ENCODE measurements at places on chromosomes 5 and 9. TPM values are rescaled to one million over a fixed set of nuclear protein-coding genes. Genes with fewer than 3 reads are reported as not detected.

The TMEFF1 gene
- total RNA-seq: 1.3 TPM

The RLN2 gene
- total RNA-seq: not detected

The OTP gene
- total RNA-seq: 0.13 TPM

The CARTPT gene
- not detected for total RNA-seq

The CDO1 gene
- not detected for total RNA-seq

The PCDHB11 gene
- total RNA-seq: 0.11 TPM

The HAVCR1 gene
- 42.6 TPM for total RNA-seq

The BTNL8 gene
- total RNA-seq: not detected

The ADAMTS2 gene
- 0.15 TPM for total RNA-seq
